Neural progenitor cell (in vitro differentiated cells): ENCODE measurements at places on chromosomes 16 and 17. TPM values are rescaled to one million over a fixed set of nuclear protein-coding genes. Genes with fewer than 3 reads are reported as not detected.

Gene ST6GALNAC2
- total RNA-seq: 0.28 TPM in 1 of 2 replicates, not detected in the other

GRCh38 chr16:74046524-74046923 is 250.1 kb upstream of the PSMD7 start:
- no peaks in the 10 kb centered on the region for H3K4me1 ChIP-seq
- H3K36me3 ChIP-seq: no peaks in the 10 kb centered on the region
- no peaks in the 10 kb centered on the region for H3K27me3 ChIP-seq

Gene NF1
- 51.1 and 54.8 TPM in 2 replicates for total RNA-seq

GRCh38 chr17:77393867-77394539 is 253.2 kb downstream of the SEC14L1 start:
- H3K4me3 ChIP-seq: no peak overlapping the region
- no peaks in the 10 kb centered on the region for H3K36me3 ChIP-seq
- H3K4me1 ChIP-seq: peaks cover 57% of the 10 kb centered on the region
- H3K27me3 ChIP-seq: no peaks in the 10 kb centered on the region
- peak overlapping the region; percentile 87 for H3K27ac ChIP-seq
- no peak for DNase-seq

GRCh38 chr16:54048586-54049495 is 237.7 kb downstream of the IRX3 start:
- peaks cover 33% of the 10 kb centered on the region for H3K4me1 ChIP-seq
- no peaks in the 10 kb centered on the region for H3K27me3 ChIP-seq
- no peaks in the 10 kb centered on the region for H3K36me3 ChIP-seq
- no peak overlapping the region for H3K4me3 ChIP-seq
- DNase-seq: no peak

- H3K36me3 ChIP-seq: peaks cover 8% of the 10 kb centered on the region
- H3K4me3 ChIP-seq: peak overlapping the region; percentile 75
- H3K27ac ChIP-seq: no peak overlapping the region
- no peak for DNase-seq
Observed at GRCh38 chr17:6642592-6642991, 1.7 kb downstream of the TXNDC17 start.

Gene CRYBA1
- 0.84 and 1.0 TPM in 2 replicates for total RNA-seq

DNA sequence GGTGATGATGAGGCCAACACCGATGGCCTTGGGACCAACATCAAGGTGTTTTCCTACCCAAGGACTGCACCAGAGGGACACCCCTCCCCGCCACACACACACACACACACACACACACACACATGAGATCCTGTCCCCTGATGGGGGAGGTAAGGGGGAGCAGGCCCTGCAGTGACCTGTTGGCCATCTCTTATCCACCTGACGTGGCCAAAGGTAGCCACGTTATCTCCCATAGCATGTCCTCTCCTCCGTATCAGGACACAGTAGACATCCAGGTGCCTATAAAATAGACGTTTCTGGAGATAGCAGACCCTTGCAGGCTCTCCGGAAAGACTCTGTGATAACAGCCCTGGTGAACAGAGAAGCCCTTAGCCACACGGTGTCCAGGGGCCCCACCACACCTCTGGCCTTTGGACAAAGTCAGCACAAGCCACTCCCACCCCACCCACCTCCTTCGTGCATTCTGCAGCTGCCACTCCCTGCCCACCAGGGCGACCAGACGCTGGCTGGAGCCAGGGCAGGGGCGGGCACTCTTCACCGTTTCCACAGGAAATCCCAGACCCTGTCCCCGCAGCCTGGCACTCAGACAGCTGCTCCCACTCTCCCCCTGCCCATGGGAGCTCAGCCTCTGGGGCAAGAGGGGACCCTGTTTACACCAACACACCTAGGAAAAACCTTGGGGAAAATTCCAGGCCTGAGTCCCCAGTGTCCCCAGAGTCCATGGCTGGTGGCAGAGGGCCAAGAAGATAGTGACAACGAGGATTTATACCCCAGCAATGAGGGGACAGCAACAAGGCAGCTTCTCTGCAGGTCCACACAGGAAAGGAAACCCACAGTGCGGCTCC is 15.4 kb upstream of the ENPP7 start:
- no peak for DNase-seq
- H3K27ac ChIP-seq: no peak overlapping the region
- H3K4me3 ChIP-seq: no peak overlapping the region
- H3K36me3 ChIP-seq: no peaks in the 10 kb centered on the region

Gene PYCARD
- total RNA-seq: 0.81 TPM in 1 of 2 replicates, not detected in the other

Gene FAM222B
- total RNA-seq: 7.1 and 17.7 TPM in 2 replicates

Gene C16orf74
- 1.1 TPM in 1 of 2 replicates, not detected in the other for total RNA-seq

DNA sequence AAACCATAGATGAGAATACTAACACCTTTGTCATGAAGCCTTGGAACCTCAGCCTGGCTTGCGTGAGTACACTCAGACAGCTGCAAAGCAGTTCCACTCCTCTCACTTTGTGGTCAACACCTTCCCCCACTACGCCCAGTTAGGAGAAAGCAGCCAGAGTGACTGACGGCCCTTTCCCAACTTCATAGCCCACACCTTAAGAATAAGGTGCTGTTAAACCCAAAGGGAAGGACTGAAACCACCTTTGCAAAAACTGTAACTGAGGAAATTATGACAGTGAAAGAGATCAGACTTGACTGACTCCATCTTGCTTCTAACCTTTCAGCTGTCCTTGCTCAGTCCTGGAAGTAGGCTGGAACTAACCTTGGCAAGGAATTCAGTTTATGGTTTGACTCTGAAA is 13.7 kb downstream of the N4BP1 start:
- H3K4me1 ChIP-seq: no peaks in the 10 kb centered on the region
- DNase-seq: no peak
- no peak overlapping the region for H3K27ac ChIP-seq

Gene GRAPL
- not detected in 2 replicates for total RNA-seq

Gene RNF112
- 0.86 and 1.8 TPM in 2 replicates for total RNA-seq

DNA sequence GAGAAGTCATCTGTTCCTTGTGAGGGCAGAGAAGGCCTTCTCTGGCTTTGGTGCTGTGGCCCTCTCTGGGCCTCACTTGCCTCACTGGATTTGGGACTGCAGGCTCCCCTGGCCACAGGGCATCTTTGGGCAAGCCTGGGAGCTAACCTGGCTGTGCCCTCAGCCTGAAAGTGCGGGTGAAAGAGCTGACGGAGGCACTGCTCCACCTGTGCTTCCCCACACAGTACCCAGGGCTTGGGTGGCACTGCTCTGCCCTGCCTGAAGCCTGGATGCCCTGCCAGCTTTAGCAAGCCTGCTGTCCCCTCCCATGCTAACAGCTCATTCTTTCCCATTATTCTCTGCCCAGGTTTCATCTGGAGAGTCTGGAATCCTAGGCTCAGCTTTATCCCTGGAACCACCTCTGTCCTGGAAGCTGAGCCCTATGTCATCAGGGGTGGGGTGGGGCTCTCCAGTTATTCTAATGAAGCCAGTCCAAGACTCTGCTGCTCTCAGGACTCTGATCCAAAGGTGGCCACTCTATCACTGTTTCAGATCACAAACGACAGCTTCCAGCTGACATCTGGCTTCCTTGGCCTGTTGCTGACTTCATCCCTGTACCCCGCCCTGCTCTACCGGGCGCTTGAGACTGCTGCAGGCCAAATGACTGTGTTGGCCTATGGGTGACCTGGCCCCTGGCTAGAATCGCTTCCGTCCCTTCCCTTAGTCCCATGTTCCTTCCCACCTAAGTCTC is 29.3 kb downstream of the HIC1 start:
- H3K4me3 ChIP-seq: no peak overlapping the region
- H3K4me1 ChIP-seq: peaks cover 1% of the 10 kb centered on the region
- no peak overlapping the region for H3K27ac ChIP-seq

DNA sequence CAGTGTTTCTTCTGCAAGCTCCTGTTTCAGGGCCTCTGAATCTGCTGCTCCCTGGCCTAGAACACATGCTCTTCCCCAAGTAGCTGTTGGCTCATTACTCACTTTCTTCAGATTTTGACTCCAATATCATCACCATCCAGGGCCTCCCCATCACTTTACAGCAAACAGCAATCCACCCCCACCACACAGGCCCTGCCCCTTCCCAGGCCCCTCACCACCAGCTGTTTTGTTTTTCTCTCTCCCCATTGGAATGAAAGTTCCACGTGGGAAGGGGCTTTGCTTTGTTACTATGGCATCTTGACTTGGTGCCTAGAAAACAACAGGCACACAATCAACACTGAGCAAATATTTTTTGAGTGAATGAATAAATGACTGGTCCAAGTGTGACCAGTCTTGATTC is 4.0 kb downstream of the TMEM170A start:
- H3K27me3 ChIP-seq: no peaks in the 10 kb centered on the region
- peak; percentile 56 for DNase-seq
- H3K4me1 ChIP-seq: peaks cover 48% of the 10 kb centered on the region
- H3K4me3 ChIP-seq: peak overlapping the region; percentile 6
- H3K36me3 ChIP-seq: no peaks in the 10 kb centered on the region
- H3K27ac ChIP-seq: no peak overlapping the region

Gene NATD1
- total RNA-seq: 4.3 and 7.8 TPM in 2 replicates

Gene ZNF500
- 4.2 and 17.9 TPM in 2 replicates for total RNA-seq

- no peaks in the 10 kb centered on the region for H3K4me1 ChIP-seq
- H3K27me3 ChIP-seq: no peaks in the 10 kb centered on the region
- H3K36me3 ChIP-seq: no peaks in the 10 kb centered on the region
- no peak overlapping the region for H3K4me3 ChIP-seq
Observed at GRCh38 chr16:56344518-56345405, 80.6 kb downstream of the AMFR start.

- H3K4me3 ChIP-seq: no peak overlapping the region
- DNase-seq: no peak
- no peaks in the 10 kb centered on the region for H3K36me3 ChIP-seq
Observed at GRCh38 chr17:74954665-74955421, 17.7 kb downstream of the HID1 start.

GRCh38 chr16:46673320-46674013 is 15.5 kb downstream of the VPS35 start:
- no peaks in the 10 kb centered on the region for H3K27me3 ChIP-seq
- H3K4me1 ChIP-seq: no peaks in the 10 kb centered on the region
- H3K27ac ChIP-seq: no peak overlapping the region
- DNase-seq: peak; percentile 79

DNA sequence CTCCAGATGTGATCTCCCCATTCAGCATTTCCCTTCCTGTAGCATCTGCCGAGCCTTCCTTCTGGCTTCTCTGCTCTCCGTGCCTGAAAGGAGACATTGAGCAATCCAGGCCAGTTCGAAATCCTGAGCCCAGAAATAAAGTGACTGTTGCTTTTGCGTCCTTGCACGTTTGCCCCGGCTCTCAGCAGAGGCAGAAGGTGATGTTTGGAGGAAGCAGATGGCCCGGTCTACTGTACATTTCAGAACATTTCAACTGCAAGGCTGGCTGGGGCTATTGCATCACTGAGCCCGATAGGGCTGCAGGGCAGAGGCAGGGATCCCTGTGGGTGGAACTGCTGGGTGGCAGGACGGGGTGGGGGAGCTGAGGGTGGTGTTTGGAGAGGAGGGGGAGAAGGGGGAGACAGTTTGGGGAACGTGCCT is 29.4 kb downstream of the IRF8 start:
- no peak overlapping the region for H3K4me3 ChIP-seq
- no peaks in the 10 kb centered on the region for H3K27me3 ChIP-seq
- H3K36me3 ChIP-seq: no peaks in the 10 kb centered on the region
- peaks cover 4% of the 10 kb centered on the region for H3K4me1 ChIP-seq

DNA sequence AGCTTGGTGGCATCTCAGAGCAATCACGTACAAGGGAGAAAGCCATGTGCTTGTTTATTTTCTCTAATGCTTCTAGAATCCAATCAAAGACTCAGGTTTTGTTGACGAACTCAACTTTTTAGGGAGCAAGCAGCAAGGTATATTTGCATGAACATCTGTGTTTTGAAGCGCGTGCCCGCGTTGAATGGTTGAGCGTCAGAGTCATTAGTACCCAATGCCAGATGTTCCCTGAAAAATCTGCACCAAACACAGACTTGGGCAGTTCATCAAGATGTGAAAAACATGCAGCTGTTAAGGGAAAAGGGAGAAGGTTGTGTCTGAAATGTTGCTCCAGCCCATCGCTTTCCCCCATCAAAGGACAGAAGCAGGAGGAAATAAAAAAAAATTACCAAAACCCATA is 170.4 kb downstream of the SNX29 start:
- no peak overlapping the region for H3K27ac ChIP-seq
- H3K27me3 ChIP-seq: peaks cover 14% of the 10 kb centered on the region
- DNase-seq: no peak
- peaks cover 25% of the 10 kb centered on the region for H3K4me1 ChIP-seq
- H3K4me3 ChIP-seq: no peak overlapping the region

- no peaks in the 10 kb centered on the region for H3K27me3 ChIP-seq
- no peak overlapping the region for H3K4me3 ChIP-seq
- H3K36me3 ChIP-seq: no peaks in the 10 kb centered on the region
- H3K27ac ChIP-seq: no peak overlapping the region
- peaks cover 7% of the 10 kb centered on the region for H3K4me1 ChIP-seq
Observed at GRCh38 chr17:40480501-40481003, 20.9 kb downstream of the TNS4 start.

DNA sequence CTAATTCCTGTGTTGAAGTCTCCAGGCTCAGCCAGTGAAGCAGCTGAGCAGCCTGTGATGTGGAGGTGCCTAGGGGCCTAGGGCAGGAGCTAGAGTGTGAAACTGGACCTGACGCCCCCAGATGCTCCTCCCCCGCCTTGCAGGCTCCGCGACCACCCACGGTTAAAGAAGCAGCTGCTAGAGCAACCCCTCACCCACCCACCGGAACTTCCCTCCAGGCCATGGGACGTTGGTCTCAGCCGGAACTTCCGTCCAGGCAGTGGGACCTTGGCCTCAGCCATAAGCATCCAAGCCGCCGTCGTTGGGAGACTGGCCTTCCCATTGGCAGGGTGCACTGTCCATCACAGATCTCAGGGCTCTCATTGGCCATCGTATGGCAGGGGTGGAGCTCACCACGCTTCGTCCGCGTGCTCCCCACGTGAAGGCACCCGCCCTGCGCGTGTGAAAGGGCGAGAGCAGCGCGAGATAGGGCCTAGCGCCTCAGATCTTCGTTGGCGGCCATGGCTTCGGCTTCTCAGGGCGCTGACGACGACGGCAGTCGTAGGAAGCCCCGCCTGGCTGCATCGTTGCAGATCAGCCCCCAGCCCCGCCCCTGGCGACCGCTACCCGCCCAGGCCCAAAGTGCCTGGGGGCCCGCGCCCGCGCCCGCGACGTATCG is at the start of gene ADAD2:
TSS of gene ADAD2 (plus strand) at position 427 of the 658 bp plus-strand sequence. CDS start at position 501, 74 bp downstream.
- no peak for DNase-seq
- H3K4me3 ChIP-seq: no peak within 1 kb of the TSS
- H3K27ac ChIP-seq: no peak within 1 kb of the TSS
- no peaks in the 10 kb centered on the region for H3K36me3 ChIP-seq
- H3K4me1 ChIP-seq: peaks cover 3% of the 10 kb centered on the region
